ENCODE measurements at places on chromosomes 13 and 19.

- DNase-seq = no peak
Observed at GRCh38 chr13:20994441-20994821, 67.0 kb downstream of the LATS2 start.

GRCh38 chr19:23822735-23823134 is 64.0 kb upstream of the ZNF681 start:
- DNase-seq = no peak

GRCh38 chr13:111936267-111936925 is 130.6 kb upstream of the SOX1 start:
- DNase-seq = no peak

DNA sequence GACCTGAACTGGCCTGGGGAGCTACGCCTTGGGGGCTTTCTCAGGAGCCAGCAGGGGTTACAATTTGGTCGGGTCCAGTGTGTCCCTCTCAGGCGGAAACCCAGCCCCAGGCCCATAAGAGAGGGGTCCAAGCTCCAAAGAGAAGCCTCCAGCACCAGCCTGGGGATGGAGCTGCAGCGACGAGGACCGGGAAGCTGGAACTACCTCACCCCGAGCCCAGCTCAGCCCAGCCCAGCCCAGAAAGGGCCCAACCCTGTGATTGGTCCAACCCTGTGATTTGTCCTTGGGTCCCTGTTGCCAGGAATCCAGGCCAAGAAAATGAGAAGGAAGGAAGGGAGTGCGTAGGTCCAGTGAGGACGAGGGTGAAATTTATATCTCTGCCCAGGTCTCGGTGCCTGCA is 24.1 kb downstream of the CLEC4M start:
- no peak for DNase-seq

- DNase-seq = no peak
Observed at GRCh38 chr19:44002212-44002565, 568 bp upstream of the ZNF230 start.

- DNase-seq = no peak
Observed at GRCh38 chr19:10279737-10280442, 6.9 kb upstream of the ICAM4 start.

GRCh38 chr13:43830497-43830881 is 43.7 kb upstream of the ENOX1 start:
- peak; percentile 91 for DNase-seq

GRCh38 chr13:99377641-99378040 is 70.4 kb upstream of the GPR183 start:
- DNase-seq = no peak

DNA sequence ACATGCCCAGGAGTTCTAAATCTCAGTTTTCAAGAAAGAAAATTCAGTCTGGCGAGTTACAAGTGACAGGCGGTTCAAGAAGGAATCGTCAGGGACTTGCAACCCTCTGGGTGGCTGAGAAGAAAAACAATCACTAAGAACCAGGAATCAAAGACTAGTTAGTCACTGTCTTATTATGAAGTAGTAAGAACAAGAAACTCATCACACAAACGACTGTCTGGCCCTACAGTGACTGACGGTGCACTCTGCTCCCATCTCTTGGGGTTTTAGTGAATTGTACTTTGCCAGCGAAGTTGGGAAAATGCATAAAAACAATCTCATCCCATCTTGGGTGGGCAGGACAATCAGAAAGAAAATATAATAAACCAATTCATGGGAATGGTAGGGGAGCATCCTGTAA is 63.7 kb upstream of the SACS start:
- no peak for DNase-seq

GRCh38 chr19:15296353-15296752 is 36.0 kb downstream of the BRD4 start:
- DNase-seq = no peak

DNA sequence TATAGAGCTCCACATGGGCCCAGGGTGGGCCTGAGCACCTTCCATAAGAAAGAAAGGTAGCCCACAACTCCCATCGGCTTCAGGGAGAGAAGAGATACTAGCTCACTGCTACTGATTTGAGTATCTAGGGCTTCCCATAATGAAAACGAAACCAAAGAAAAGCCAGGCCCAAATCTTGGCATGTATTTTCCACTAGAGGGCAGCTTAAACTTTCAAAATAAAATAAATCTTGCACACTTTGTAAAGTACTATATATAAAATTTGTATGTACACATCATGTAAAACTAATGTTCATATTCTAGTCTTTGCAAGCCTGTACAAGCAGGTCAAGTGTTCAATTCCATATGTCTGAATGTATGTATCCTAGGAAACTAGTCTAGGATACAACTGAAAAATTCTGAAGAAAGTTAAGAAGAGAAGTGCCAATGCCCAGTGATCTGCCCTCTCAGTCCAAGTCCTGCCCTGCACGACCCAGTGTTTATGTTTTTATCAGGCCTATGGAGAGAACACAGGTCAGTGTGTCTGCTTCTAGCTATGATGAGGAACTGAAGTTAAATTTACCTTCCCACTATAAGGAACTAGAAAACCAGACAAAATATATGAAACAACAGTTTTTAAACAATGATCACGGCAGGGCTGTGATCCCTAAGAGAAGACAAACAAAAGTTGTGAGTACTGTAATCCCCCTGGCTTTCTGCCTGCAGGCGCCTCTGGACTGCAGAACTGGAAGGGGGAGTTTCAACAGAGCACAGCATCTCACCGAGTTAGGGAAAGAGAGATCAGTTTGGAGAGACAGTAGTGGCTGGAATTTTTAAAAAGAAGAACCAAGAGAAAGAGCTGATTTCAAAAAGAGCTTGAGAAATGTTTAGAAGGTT is 475.7 kb downstream of the UQCRFS1 start:
- DNase-seq = peak; percentile 28

- no peak for DNase-seq
Observed at GRCh38 chr13:27432611-27433210, 8.3 kb downstream of the GTF3A start.

GRCh38 chr19:57675881-57676280 is 5.9 kb upstream of the ZNF551 start:
- peak; percentile 23 for DNase-seq

- DNase-seq = peak; percentile 8
Observed at GRCh38 chr19:16106121-16106520, 5.6 kb upstream of the RAB8A start.

DNA sequence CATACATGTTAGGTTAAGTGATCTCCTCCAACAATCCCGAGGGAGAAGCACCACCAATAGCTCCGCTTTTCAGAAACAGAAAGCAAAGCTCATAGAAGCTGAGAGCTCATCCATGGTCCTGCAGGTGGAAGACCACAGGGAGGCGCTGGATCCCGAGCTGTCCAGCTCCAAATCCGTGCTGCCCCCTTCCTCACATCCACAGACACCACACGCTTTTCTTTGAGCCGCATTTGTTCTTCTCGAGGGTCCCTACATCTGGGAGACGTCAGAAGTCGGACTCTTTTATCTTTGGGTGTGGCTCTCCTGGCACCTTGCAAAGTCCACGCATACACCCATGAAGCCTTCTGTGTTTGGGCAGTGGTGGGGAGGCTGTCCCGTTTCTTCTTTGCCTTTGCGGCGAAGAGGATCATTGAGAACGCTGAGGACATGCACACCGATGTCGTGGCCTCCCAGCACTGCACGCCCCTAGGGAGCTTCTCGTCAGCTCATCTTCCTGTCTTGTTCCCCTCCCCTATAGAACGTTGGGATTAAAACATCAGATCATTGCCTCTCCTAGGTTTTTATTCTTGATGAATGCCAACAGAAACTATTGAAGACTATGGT is 184.8 kb downstream of the TEX29 start:
- DNase-seq = no peak

GRCh38 chr13:99380921-99381645 is 73.9 kb upstream of the GPR183 start:
- DNase-seq = no peak

- DNase-seq = no peak
Observed at GRCh38 chr13:39892721-39893685, 237.5 kb downstream of the COG6 start.

DNA sequence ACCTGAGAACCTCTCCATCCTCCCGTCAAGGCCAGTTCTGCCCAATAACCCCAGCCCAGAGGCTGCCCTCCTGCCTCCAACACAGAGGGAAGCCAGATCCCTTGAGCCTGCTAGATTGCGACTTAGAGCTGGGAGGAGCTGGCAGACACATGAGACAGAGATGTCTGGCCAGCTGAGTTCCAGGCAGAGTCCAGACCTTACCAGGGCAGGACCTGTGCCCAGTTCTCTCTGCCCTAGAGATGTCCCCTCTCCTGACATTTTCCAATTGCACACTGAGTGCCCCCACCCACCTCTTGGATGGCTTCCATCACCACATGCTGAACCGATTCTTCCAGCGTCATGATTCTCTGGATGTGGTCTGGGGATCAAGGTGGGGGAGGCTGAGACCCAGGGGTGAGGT is 3.0 kb downstream of the HOOK2 start:
- no peak for DNase-seq

DNA sequence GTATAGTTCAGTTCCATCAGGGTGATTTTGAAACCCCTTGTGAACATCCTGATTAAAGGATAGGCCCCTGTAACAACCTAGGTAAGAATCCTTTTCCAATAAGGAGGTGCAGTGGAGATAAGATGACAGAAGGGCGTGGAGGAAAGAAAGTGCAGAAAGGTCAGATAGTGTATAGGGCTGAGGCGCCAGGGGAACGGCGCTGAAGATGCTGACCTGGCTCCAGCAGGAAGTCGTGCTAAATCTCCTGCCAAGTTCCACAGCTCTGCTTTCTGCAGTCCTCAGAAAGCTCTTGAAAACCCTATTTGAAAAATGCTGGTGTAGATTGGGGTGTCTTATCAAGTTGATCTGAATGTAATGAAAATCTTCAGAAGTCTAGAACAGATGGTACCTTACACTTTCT is 221.7 kb downstream of the COG6 start:
- no peak for DNase-seq

GRCh38 chr19:50723735-50724521 is 764 bp downstream of the CLEC11A start:
- no peak for DNase-seq

GRCh38 chr19:17346109-17346671 is 8.8 kb downstream of the GTPBP3 start:
- DNase-seq = no peak

- no peak for DNase-seq
Observed at GRCh38 chr19:49335071-49335783, at the start of gene CD37. CD37 (plus strand) TSS chr19:49335406; CDS start chr19:49335541, 135 bp downstream.

GRCh38 chr19:29667901-29668341 is 2.7 kb downstream of the PLEKHF1 start:
- DNase-seq = no peak

Data from AG09309 (cell line).